Suppressor macrophage treated with lipopolysaccharide for 1 hour (primary cell): ENCODE measurements at places on chromosomes 2 and 18.

- no peak for DNase-seq
Observed at GRCh38 chr2:139867601-139868226, 1087.5 kb upstream of the NXPH2 start.

DNA sequence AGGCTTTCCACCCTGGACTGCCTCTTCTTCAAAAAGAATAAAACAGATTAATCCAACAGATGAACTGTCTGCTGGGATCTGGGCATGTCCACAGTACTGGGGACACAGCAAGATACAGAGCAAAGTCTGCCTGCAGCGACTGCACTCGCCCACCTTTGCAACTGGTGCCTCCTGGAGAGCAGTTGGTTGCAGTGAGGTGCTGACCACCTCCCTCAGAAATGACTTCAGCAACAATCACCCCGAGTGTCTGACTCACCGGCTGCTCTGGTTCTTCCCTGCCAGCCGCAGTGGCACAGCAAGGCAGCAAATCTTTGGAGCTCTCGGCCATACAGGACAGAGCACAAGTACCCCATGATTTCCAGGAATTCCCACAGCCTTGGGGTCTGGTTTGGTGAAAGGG is 179.7 kb downstream of the ANAPC1 start:
- peak; percentile 84 for DNase-seq

DNA sequence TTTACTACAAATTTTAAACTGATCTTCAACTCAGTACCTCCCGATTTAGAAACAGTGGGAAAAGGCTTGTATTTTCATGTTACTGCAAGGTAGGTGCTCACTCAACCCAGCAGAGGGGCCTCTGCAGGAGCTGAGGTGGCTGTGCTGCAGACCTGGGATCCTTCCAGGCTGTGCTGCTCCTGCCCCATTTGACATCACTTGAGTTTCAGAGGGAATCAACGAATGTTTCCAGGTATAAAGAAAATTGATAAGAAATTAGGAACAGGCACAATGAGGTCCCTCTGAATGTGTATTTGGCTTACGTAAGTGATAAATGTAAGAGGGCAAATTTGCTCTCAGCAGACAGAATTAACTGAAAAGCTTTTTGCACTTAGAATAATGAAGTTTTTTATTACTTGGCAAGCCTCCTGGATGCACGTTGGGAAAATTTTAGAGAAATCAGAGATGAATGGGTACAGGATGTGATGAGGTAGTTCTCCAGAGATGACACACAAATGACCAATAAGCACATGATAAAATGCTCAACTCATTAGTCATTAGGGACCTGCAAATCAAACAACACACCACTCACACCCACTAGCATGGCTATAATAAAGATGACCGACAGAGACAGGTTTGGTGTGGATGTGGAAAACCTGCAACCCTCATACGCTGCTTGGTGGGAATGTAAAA is 114.0 kb downstream of the NOL10 start:
- peak; percentile 41 for DNase-seq

- DNase-seq = no peak
Observed at GRCh38 chr2:73174941-73175662, 27.3 kb upstream of the NOTO start.

GRCh38 chr2:216991563-216991962 is 131.7 kb upstream of the TNP1 start:
- no peak for DNase-seq

DNA sequence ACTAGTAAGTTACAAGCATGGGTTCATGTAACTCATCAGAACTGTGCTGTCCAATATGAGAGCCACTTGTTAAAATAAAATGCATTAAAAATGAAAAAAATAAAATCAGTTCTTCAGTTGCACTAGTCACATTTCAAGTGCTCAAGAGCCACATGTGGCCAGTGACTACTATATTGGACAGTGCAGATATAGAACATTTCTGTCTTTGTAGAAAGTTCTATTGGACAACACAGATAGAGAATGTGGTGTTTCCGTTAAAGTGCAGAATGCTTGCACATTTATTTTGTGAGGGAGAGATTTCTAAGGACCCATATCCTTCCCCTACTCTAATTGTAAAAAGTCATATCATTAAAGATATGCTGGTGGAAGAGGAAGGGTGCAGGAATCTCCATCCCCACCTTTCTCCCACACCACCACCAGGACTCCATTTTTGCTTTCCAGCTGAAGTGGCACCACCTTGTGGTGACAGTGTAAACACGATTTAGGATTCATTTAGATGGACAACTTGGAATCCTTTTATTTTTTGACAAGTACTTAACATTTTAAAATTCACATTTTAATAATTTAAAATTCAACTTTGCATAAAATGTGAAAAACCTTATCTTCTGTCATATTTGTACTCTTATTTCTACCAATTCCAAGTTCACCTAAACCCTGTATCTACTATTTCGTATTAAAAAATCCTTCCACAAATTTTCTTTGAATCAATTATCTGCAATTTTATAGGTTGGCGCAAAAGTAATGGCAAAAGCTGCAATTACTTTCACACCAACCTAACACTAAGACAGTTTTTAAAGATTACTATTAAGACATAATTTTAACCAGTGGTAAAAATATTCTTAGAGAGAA is 9.4 kb upstream of the CD302 start:
- DNase-seq = peak; percentile 68

DNA sequence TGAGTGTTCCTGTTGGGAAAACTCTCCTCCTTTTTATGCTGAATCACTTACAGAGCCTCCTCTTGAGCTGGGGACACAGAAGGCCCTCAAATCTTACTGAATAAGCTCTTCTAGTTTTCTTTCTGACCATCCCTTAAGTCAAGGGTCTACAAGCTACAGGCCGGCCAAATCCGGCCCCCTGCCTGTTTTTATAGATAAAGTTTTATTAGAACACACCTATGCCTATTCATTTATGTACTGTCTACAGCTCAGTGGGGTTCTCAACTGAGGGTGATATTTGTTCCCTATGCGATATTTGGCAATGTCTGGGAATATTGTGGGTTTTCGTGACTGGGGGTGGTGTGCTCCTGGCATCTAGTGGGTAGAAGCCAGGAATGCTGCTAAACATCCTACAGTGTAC is 14.0 kb downstream of the CDC42EP3 start:
- no peak for DNase-seq

- no peak for DNase-seq
Observed at GRCh38 chr2:78766459-78766858, 259.0 kb upstream of the REG3G start.

DNA sequence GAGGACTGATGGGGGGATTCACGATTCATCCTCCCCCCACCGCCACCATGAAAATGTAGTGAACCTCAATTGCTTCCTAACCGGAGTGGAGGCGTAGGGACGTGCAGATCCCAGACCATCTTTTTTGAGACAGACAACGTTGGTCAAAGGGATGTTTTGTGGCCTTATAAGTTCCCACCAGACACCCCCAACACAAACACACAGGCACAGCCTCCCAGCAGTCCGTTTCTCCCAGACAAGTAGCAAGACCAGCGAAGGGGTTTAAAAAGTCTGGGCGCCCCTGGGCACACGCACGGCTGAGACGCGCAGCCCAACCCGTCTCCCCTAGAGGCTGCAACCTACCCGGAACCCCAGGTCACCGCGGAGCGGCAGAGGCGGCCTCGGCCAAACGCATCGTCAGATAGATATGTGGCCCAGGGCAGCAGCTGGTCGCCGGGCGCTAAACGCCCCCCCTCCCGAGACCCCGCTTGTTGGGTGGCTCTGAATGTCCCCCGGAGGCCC is 1.3 kb downstream of the GBX2 start:
- no peak for DNase-seq

DNA sequence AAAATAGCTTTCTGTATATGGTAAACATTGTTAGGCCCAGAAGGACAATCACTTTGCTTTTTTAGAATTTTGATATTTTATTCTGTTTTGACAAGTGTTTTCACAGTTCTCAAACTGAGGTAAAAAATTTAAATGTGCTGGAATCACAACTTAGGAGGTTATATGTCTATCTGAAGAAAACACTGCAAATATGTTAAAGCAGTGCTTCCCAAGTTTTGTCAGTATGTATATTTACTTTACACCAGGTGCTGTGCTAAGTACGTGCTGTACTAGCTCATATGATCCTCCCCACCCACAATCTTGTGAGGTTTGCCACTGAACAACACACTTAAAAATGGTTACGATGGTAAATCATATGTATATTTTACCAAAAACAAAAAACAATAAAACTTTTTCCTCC is 124.2 kb downstream of the CABYR start:
- DNase-seq = no peak

DNA sequence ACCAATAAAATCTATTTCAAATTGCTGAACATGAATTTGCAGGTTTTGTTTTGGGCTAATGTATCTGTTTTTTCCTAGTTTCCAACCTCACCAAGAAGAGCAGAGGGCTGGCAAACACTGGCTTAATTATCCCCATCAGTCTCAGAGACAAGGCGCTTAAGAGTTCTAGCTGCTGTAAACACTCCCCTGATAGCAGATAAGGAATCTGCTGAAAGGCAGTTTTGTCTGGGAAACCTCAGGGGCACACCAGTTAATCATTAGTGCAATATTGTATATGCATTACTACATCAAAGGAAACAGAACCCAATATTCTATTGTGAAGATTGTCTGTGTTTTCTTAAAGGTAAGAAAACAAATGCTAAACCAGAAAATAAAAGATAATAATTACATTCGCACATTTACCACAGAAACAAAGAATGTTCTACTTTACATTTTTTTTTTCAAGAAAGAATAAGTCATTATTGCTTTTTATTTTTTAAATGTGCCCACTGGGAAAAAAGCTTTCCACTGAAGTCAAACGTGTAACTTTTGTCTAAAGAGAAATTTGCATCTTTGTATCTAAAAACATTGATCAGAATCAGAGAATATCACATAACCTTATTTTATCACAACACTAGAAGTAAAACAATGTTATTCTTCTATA is 179.1 kb downstream of the ERBB4 start:
- no peak for DNase-seq

- no peak for DNase-seq
Observed at GRCh38 chr2:176105730-176106580, 1.1 kb upstream of the HOXD11 start.
